Fibroblast of lung (primary cell): ENCODE measurements at places on chromosomes 12 and 14.
A peak's percentile ranks its signal among the peaks of the same experiment; 100 is the strongest.

- DNase-seq, result no peak
Measured at GRCh38 chr14:24957814-24958213, 92.1 kb downstream of the STXBP6 start.

- no peak for DNase-seq
Measured at GRCh38 chr12:132502149-132502881, 12.4 kb downstream of the FBRSL1 start.

GRCh38 chr14:99562856-99563748 lies 40.9 kb downstream of the CCDC85C start:
- peak; percentile 72 for DNase-seq

GRCh38 chr12:114926341-114926740 lies 242.4 kb upstream of the TBX3 start:
- no peak for DNase-seq

DNA sequence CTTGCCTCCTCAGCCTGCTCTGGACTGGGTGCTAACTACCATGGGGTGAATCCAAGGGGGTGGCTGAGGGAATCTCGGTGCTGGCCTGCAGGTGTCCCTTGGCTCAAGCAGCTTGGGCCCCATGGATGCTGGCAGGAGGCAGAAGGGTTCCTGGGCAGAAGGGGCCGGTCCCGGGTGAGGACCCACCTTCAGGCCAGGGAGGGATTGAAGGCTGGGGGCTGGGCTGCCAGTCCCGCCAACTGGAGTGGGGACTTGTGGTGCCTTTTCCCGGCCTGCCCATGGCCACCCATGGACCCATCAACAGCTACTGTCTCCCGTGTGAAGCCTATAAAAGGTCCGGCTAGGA lies 550.1 kb downstream of the SLC6A15 start:
- no peak for DNase-seq

DNA sequence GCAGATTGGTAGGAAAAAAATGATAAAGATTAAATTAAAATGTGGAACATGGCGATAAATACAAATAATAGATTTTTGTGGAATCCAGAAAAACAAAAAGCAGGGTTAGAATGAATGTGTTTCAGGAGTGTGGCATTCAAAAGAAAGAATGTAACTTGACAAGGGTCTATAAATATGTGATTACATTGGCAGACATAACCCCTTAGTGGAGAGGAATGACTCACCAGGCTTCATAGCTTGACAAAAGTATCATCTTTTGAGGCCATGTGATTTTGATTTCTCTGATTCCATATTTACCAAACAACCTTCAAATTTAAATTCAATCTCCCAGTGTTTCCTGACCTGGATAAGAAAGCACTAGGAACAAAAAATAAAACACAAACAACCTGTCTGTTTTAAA lies 24.4 kb upstream of the MGST1 start:
- peak; percentile 67 for DNase-seq

- DNase-seq, result peak; percentile 83
Measured at GRCh38 chr12:65640489-65640901, 183.8 kb upstream of the HMGA2 start.

- DNase-seq, result no peak
Measured at GRCh38 chr12:49664167-49664566, 40.8 kb downstream of the PRPF40B start.

GRCh38 chr12:54148560-54149429 lies 40.0 kb downstream of the SMUG1 start:
- DNase-seq, result no peak

DNA sequence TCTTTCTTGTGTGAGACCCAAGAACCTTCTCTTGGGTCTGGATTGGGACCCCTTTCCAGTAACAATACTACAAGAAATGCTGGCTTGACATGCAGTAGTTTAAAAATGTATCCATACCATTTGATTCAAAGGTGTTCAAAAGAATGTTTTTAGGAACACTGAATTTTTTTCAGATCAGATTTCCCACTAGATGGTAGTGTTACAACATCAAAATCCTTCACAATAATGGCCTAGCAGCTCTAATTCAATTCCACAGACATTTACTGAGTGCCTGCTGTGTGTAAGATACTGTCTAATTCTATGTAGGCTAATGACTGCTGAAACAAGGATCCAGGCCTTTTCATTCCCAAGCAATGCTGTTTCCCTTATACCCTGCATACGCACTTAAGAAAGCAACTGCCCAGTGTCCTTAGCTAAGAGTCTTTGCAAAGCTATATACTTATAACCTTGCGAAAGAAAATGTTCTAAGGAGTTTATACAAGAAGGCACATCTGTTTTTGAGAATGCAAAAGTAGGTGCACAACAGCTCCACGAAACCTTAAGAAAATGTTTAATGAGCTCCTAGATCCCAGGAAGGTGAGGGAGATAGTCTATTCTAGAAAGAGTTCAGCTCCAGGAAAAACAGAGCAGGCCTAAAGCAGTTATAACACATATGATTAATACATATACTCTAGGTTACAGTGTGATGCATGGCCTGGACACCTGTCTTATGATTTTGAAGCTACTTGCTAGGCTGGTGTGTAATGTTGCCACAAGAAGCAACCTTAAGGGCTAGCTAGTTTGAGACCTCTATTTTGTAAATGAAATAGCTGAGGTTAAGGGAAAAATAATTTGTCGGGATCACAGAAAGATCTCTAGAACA lies 50.9 kb upstream of the PKP2 start:
- no peak for DNase-seq

DNA sequence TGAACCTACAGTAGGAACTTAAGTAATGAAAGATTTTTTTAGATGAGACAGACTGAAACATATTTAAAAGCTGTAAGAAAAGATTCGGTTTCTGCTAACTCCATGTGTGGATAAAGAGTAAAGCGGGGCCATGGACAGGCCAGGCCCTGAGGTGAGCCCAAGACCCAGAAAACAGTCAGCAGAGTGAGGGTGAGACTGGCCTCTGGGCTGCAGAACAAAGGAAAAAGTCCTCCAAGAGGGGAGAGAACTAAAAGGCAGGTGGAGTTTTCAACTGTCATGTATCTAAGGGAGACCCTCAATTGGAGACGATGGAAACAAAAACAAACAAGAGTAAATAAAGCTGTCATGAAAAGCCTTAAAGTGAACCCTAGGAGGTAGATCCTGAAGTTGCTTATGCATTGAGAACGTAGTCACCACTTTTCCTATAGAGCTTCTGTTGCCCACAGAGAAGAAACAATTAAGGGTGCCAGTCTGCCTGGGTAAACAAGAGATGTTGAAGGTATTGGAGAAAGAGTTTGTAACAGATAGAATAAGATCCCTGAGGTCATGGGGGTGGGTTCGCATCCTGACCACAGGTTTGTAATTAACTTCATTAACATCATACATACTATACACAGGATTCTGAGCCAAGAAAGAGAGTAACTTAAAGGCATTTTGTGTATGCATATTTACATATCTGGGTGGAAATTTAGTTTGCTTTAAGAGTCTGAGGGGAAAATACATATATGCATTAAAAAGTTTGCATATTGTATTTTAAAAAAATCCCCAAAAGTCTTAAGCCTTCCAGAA lies 268.7 kb upstream of the PDE3A start:
- no peak for DNase-seq

DNA sequence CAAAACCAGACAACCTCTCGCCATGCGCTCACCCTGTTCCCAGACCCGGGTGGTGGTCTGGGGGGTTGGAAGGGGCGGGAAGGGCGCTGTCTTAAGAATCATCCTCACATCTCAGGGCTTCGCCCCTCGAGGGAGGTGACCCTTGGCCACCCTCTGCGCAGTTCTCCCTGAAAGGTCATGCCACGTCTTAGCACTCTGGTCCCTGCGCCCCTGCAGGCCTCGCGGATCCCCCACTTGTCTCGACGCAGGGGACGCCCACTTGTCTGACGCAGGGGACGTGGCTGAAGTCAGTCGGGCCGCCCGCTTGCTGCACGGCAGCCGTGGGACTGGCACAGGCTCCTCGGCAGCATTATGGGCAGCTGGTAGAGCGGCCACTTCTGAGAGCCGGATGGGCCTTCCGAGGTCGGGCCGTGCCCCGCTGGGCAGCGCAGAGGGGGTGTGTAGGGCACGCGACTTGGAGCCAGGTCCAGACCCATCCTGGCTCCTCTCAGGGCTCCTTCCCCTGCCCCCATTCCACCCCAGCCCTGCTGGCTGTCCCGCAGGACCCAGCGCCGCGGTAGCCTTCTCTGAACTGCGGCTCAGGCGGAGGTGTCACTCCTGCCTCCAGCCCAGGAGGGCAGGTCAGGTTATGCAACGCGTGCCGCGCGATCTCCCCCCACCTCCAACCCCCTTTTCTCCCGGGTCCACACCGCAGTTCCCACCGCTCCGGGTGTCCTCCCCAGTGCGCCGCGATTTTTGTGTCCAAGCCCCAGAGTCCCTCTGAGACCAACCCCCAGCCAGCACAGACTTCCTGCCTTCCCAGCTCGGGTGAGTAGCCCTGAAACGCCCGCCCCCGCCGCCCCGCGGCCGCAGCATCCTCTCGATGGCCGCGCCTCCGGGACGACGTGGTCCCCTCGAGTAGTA lies 40.9 kb upstream of the CAPRIN2 start:
- DNase-seq, result peak; percentile 89

DNA sequence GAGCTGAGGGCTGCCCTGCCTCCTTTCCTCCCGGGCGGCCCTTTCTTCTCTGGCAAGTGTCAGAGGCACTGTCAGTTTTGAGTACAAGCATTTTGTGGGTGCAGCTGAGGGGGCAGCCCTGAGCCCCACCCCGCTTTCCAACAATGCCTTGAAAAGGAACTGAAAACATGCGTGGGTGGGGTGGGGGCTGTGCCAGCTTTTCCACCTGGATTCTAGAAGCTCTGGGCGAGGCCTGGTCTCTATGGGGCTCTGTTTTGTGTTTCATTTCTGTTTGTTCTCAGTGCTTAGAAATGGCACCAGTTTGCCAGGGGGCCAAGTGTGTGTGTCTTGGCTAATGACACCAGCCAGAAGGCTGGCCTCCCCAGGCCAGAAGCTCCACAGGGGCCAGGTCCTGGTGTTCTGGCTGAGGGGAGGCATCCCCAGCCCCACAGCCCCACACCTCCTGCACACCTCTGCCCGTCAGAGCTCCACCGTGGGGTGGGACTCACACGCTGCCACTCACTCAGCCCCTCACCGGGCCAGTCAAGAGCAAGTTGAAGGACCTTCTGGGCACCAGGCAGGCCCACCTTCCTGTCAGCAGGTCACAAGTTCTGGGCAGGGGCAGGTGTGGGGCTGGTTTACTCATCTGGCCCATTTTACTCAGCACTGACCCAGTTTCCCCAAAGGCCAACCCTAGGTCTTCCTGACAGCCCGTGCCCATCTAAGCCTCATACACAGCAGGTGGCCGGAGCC lies 155.1 kb downstream of the CALM1 start:
- no peak for DNase-seq

DNA sequence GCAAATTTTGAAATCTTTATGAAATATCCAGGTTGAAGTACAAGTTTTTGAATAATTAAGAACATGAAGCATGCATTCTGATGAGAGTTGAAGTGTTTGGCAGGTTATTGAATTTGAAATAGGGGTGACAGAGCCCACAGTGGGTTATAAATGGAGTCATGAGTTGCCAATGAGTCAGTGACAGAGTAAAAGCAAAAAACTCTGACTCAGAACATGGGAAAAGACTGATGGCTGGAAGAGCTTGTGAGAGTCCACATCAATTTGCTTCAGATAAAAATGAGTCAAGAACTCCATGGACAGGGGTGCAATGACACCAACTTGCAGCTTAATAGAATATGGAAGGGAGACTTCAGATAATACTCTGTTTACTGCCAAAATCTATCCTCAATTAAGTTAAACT lies 105.3 kb downstream of the SLC6A15 start:
- DNase-seq, result peak; percentile 22

DNA sequence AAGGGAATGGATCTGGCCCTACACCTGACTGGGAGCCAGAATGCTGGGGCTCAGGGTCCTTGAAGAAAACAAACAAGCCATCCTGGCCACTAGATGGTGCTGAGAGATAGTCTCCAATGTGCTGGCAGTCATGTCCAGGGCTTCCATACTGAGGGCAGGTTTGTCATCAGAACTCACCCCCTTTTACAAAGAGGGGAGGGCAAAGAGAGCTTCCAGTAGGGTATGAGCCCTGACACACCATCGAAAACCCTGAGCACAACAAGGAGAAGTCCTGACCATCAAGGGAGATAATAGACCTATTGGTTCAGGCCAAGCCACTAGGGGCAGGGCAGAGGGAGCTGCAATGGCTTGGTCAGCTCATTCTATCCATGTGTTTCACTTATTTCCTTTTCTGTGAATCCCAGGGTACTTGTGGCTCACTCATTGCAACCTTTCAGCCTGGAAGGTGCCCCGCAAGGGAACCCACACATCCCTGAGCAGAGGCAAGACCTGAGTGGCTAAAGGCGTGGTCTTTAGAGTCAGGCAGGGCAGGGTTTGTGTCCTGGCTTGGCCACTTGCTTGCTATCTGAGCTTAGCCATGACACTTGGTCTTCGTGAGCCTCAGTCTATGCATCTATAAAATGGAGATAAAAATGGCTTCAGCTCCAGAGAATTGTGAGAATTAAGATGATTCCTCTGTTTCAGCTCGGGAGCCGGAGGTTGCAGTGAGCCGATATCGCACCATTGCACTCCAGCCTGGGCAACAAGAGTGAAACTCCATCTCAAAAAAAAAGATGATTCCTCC lies 6.2 kb upstream of the PLEKHH1 start:
- peak; percentile 40 for DNase-seq

GRCh38 chr14:97626088-97626487 lies 828.9 kb downstream of the VRK1 start:
- DNase-seq, result no peak

DNA sequence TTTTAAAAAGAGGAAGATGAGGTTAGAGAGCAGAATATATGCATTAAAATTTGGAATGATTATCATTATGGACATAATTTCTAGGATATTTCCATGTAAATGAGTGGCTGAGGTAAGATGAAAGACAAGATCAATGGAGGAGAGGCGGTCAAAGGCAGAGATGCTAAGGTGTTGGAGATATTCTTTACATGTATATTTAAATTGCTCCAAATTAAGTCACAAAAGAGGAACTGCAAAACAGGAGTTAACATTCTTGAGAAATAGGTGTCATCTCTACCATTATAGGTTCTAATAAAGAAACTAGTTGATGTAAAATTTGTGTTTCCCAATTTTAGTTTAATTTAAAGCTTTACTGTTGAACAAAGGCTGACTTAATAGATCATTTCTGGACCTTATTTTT lies 268.5 kb upstream of the PPFIA2 start:
- DNase-seq, result no peak

GRCh38 chr12:14885718-14886221 lies at the start of gene MGP:
Gene MGP, minus strand, starts transcription at chr12:14885854. Its CDS starts 63 bp downstream, at chr12:14885791.
- peak; percentile 77 for DNase-seq

GRCh38 chr12:118344829-118345228 lies 27.9 kb downstream of the TAOK3 start:
- no peak for DNase-seq

GRCh38 chr12:113091506-113091905 lies 35.0 kb downstream of the DTX1 start:
- no peak for DNase-seq

- DNase-seq, result peak; percentile 98
Measured at GRCh38 chr14:101408077-101408831, 153.0 kb upstream of the DIO3 start.

GRCh38 chr12:27236498-27236897 lies 7.6 kb upstream of the STK38L start:
- DNase-seq, result no peak
